ENCODE measurements at places on chromosomes 1 and 21.

GRCh38 chr1:247408100-247408499 lies 7.9 kb upstream of the NLRP3 start:
- peak; percentile 82 for DNase-seq

GRCh38 chr1:9062846-9063245 lies 6.6 kb downstream of the SLC2A5 start:
- no peak for DNase-seq

DNA sequence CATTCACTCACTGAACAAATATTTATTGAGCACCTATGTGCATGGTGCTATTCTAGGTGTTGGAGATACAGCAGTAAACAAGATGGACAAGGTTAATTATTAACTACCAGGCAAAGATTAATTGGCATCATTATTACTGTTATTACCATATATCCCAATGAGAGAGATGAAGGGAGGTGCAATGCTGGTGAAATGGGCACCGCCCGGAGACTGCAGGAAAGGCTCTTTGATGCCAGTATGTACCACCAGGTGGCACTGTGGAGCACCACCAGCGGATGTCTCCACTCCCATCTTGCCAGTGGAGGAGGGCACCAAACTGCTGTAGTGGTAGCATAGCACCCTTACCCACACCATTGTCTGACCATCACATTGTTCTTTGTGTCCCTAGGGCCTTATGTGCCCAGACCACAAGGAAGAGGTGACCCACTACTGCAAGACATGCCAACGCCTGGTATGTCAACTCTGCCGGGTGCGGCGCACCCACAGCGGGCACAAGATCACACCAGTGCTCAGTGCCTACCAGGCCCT lies 3.0 kb downstream of the TRIM46 start:
- peak; percentile 90 for DNase-seq

GRCh38 chr1:18282851-18283600 lies 175.4 kb downstream of the IGSF21 start:
- DNase-seq, result no peak

DNA sequence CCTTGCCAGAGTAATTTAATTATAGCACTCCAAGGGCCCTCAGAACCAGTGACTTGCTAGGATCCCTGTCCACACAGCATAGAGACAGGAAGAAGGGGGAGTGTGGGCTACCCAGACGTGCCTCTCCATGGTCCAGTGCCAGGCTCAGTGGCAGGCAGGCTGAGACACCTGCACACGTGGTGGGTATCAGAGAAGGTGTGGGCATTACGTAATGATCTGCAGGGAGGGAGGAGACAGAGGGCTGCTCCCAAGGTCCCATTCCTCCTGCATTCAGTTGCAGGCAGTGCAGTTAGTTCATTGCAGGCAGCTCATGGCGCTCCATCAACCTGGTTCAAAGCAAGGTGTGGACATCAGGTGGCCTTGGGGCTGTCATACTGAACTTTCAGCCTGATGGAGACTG lies 49.9 kb downstream of the C8B start:
- DNase-seq, result no peak

- no peak for DNase-seq
Observed at GRCh38 chr1:220507085-220507484, 20.9 kb upstream of the MARK1 start.

- no peak for DNase-seq
Observed at GRCh38 chr21:45013260-45013841, 61.0 kb upstream of the ADARB1 start.

DNA sequence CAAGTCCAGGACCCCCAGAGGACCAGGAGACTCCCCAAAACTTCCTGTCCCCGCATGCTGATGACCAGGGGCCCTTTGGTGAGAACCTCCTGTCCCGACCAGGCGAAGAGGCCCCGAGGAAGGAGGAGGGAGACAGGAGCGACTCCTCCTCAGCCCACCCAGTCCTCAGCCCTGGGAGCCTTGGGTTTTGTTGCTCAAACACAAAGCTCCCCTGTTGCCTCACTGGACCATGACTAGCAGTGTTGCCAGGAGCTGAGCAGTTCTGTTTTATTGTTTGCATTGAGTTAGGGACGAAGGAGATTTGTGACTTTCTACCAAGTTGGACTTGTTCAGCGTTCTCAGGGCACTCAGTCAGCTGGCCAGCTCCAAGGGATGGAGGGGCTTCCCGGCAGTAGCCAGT lies 10.0 kb downstream of the UMODL1 start:
- DNase-seq, result peak; percentile 72

GRCh38 chr1:208089761-208090370 lies 154.3 kb downstream of the PLXNA2 start:
- no peak for DNase-seq

DNA sequence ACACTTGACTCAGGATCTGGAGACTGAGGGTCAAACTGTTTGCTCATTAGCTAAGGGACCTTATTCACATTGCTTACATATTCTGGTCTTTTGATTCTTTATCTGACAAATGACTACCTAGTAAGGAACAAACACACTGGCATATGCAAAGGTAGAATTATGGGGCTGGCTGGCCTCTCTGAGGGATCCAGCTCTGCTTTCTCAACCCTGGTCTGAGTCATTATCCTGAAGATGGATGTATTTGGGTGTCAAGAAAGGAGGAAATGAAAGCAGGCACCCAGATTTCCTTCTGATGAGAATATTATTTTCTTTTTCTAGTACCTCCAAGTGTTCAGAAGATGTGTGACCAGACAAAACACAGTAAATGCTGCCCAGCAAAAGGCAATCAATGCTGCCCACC lies 6.0 kb downstream of the SMCP start:
- DNase-seq, result no peak

GRCh38 chr1:12696658-12697057 lies 19.3 kb upstream of the AADACL3 start:
- no peak for DNase-seq

DNA sequence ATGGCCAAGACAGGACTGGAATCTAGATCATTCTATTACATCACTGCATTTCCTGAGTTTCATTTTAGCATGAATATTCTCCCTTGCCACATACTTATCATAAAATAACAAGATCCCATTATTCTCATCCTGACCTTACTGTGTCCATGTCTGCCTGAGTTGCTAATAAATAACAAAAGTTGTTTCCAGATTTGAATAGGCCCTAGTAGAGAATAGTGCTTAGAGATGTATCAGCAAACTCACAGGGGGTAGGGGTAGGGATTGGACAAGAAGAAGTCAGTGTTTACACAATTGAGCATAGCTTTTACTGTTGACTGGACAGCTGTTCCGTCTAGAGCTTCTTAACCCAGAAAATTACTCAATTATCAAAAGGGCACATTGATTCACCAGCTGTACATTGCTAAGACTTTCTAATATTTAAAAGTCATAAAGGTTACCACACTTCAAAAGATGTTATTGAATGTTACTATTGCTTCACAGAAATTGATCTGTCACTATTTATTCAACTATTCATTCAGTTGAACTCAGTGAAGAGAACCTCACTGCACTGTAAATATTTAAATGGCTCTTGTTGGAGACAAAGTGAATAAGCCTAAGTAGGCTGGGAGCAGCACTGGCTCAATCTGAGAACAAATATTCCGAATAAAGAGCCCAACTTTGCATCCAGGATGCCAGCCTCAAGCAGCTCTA lies 121.9 kb downstream of the NRIP1 start:
- no peak for DNase-seq

DNA sequence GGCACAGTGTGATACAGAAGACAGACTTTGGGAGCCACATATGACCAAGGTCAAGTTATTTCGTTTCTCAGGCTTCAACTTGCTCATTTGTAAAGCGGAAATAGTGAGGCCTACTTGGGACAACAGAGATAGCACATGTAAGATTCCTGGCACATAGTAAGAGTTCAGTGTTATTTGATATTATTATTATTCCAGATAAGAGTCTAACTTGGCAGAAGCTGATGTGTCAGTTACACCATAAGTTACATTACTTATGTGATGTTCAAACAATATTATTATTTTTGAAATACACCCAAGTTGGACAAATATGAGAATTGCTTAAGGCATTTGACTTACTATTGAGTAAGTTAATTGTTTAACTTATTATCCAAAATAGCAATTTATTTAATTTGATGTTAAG lies 10.2 kb upstream of the CYP4X1 start:
- no peak for DNase-seq

- no peak for DNase-seq
Observed at GRCh38 chr1:162303004-162303344, 73.7 kb downstream of the SPATA46 start.

DNA sequence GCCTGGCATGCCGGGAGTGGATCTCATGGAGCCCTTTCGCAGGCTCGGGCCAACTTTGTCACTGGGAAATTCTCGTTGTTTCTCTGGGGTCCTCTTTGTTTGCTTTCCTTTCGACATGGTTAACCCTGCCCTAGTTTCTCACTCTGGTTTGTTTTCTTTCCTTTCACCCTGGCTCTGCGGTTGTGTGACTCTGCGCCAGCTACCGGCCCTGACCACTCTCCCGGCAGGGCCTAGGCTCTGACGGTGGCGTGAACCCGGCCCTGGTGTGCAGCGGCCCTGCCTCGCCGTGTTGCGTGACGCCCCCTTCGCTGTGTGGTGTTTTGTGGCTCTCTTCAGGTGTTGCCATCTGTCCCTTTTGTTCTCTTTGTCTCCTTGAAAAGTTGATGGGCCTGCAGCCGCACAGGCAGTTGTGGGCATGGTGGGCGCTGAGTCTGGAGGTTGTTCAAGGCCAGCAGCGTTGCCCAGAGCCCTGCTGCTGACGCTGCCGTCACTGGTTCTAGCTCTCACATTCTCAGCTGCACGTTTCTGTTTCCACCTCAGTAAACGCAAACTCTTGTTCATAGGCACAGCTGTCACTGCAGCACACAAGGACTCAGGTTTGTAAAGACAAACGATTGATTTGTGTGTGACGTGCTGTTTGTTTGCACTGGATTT lies 64.6 kb upstream of the DIP2A start:
- DNase-seq, result no peak

DNA sequence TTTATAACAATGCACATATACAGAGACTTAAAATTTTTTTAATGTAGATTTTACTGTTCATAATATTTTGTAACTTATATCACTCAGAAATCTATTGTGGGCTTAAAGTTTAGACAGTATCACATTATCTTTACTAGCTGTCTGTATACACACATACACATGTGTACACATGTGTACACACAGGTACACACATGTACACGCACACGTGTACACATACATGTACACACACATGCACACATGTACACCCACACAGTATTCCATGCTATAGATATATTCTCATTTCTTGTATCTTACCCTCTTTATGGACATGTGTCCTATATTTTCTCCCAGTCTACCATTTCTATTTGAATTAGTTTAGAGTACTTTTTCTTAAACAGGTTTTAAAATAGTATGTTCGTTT lies 123.3 kb downstream of the USP25 start:
- no peak for DNase-seq

GRCh38 chr1:220367833-220368232 lies 95.6 kb upstream of the RAB3GAP2 start:
- no peak for DNase-seq

DNA sequence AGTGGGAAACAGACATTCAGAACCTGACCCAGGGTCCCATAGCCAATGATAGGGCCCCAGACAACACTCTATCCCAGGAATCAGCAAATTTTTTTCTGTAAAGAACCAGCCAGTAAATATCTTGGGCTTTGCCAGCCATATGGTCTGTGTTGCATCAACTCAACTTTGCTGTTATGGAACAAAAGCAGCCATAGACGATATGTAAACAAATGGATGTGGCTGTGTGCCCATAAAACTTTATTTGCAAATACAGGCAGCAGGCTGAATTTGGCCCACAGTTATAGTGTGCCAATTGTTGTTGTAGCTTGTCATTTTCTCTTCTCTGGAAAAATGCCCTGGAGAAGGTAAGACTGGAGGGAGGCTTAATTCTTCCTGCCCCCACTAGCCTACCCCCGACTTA lies 431.1 kb upstream of the VAMP3 start:
- DNase-seq, result no peak

DNA sequence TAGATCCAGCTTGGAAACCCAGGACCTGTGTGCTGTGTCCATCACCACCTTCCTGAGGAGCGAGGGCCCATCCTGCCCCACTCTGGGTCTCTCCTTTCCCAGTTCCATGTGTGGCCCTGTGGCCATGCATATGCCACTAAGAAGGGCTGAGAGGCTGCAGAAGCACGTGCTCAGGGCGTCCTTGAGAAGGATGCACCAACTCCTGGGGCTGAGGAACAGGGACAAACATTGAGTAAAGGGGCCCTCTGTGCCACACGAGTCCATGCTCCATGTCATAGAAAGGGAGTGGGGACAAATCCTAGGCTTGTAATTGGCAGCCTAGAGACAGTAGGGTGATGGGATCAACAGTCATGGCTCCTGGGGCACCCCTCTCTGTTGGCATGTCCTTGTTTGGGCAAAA lies 8.4 kb downstream of the ETV3L start:
- DNase-seq, result no peak

DNA sequence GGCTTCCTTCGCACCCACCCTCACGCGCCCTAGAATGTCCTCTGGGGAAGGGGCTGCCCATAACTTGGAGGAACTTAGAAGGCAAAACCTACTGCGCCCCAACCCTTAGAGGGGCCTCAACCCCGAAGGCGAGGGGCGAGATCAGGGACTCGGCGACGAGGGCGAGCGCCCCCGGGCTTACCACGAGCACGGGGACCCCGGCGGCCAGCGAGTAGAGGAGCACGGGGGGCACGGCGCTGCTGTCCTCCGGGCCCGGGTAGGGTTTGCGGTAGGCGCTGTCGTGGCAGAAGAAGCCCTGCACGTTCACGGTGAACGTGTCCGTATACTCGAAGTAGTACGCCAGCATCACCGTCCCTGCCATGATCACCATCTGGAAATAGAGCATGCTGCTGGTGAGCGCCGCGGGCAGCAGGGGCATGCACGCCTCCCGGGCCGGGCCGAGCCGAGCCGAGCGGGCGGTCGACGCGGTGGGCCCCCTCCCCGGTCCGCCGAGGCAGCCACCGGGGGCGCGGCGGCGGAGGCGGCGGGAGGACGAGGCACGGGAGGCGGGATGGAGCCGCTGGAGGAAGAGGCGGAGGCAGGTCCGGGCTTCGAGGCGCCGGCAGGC lies 304 bp downstream of the PLPPR5 start:
- no peak for DNase-seq

- DNase-seq, result no peak
Observed at GRCh38 chr21:32386195-32386870, 6.5 kb downstream of the URB1 start.

GRCh38 chr1:108082738-108083562 lies 117.2 kb downstream of the SLC25A24 start:
- DNase-seq, result no peak

DNA sequence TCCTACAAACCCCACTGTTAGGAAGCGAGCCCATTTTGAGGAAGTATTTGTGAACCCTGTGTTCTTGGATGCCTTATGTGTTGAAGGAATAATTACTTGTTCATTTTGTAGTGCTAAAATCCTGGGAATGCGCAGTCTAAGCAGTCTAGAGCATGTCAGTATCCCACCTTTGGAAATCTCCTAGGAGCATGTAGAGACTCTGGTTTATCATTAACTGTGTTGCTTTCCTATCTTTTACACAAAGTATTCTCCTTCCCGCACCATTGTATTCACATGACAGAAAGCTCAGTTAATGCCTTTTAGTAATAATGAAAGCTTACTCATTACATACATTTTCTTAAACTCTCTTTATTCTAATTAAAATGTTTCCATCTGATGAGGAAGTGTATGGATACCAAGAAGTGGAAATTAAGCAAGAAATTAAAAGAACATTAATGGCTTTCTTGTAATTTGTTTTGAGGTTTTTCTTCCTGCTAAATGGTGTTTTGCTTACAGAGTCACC lies 99.4 kb downstream of the CAMTA1 start:
- DNase-seq, result no peak

- DNase-seq, result no peak
Observed at GRCh38 chr1:25744140-25744581, 55.8 kb upstream of the SELENON start.

- no peak for DNase-seq
Observed at GRCh38 chr21:42533963-42534355, 20.3 kb downstream of the SLC37A1 start.
